ENCODE measurements at places on chromosomes 1 and 21. TPM values are rescaled to one million over a fixed set of nuclear protein-coding genes. Genes with fewer than 3 reads are reported as not detected.

RNU1-1 gene
- 3,916 TPM for total RNA-seq

- no peak overlapping the region for H3K27ac ChIP-seq
- no peaks in the 10 kb centered on the region for H3K4me1 ChIP-seq
- H3K4me3 ChIP-seq = no peak overlapping the region
- peaks cover 8% of the 10 kb centered on the region for H3K27me3 ChIP-seq
Measured at GRCh38 chr1:30418061-30418938, 305.1 kb downstream of the MATN1 start.

DNA sequence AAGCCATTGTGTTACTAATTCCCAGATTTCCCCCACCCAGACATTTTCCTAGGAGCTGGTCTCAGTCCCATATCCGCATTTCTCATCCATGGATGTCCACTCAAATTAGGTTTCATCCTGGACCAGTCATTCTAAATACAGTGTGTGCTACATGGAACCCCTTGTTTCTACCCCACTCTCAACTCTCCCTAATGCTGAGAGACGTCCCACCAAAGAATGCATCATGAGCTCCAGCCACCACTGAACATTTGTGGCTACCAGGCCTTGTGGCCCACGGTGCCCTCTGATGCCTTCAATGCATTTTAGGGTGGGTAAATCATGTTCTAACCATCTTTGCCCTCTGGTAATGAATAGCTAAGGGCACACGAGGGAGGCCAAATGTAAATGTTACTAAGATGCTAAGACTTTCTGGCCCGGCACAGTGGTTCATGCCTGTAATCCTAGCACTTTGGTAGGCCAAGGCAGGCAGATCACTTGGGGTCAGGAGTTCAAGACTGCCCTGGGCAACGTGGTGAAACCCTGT lies 13.3 kb upstream of the RAB42 start:
- H3K27me3 ChIP-seq = no peaks in the 10 kb centered on the region
- H3K4me1 ChIP-seq = peaks cover 39% of the 10 kb centered on the region
- peak overlapping the region; percentile 44 for H3K27ac ChIP-seq

DNA sequence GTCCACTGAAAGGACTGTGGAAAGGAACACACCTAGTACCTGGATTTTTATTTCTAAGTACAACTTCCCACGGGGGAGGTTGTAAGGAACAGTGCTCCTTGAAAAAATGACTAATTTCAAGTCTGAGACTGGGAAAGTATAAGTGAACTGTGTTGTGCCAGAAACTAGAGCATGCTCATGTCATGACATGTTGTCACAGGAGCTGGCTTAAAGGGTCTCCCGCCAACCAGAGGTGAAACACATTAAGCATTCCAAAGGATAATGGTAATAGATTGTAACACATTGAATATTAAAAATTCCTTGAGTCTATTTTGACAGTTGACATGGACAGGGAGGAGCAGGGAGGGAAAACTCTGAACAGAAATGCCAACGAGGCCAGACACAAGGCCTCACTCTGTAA lies 6.3 kb downstream of the ATP2B4 start:
- H3K27me3 ChIP-seq = no peaks in the 10 kb centered on the region
- DNase-seq = no peak
- peaks cover 14% of the 10 kb centered on the region for H3K36me3 ChIP-seq
- H3K4me1 ChIP-seq = peaks cover 42% of the 10 kb centered on the region
- H3K4me3 ChIP-seq = no peak overlapping the region
- no peak overlapping the region for H3K27ac ChIP-seq

GRCh38 chr21:37758982-37759381 lies 157.3 kb downstream of the KCNJ6 start:
- H3K36me3 ChIP-seq = no peaks in the 10 kb centered on the region
- peaks cover 22% of the 10 kb centered on the region for H3K27me3 ChIP-seq
- no peaks in the 10 kb centered on the region for H3K4me1 ChIP-seq
- no peak overlapping the region for H3K27ac ChIP-seq
- H3K4me3 ChIP-seq = no peak overlapping the region

TRIM46 gene
- total RNA-seq = 4.0 TPM

GRCh38 chr1:15885701-15886610 lies 38.4 kb downstream of the SPEN start:
- DNase-seq = peak; percentile 29
- H3K4me1 ChIP-seq = peaks cover 65% of the 10 kb centered on the region
- peak overlapping the region; percentile 72 for H3K27ac ChIP-seq
- peak overlapping the region; percentile 74 for H3K4me3 ChIP-seq

- H3K27ac ChIP-seq = no peak overlapping the region
- DNase-seq = no peak
- no peaks in the 10 kb centered on the region for H3K36me3 ChIP-seq
- H3K4me1 ChIP-seq = peaks cover 5% of the 10 kb centered on the region
Measured at GRCh38 chr1:201475130-201475529, 6.1 kb upstream of the PHLDA3 start.

GRCh38 chr1:21220815-21221214 lies 44.1 kb upstream of the EIF4G3 start:
- peaks cover 6% of the 10 kb centered on the region for H3K4me1 ChIP-seq
- no peak for DNase-seq
- H3K27me3 ChIP-seq = no peaks in the 10 kb centered on the region
- no peak overlapping the region for H3K27ac ChIP-seq

LCE1F gene
- not detected for total RNA-seq

- H3K4me3 ChIP-seq = no peak overlapping the region
- H3K27me3 ChIP-seq = peaks cover 7% of the 10 kb centered on the region
- no peak for DNase-seq
Measured at GRCh38 chr1:24094554-24094953, 17.4 kb downstream of the MYOM3 start.

GRCh38 chr1:239353536-239353935 lies 32.8 kb upstream of the CHRM3 start:
- no peaks in the 10 kb centered on the region for H3K4me1 ChIP-seq
- H3K27me3 ChIP-seq = peaks cover 5% of the 10 kb centered on the region
- DNase-seq = no peak

DNA sequence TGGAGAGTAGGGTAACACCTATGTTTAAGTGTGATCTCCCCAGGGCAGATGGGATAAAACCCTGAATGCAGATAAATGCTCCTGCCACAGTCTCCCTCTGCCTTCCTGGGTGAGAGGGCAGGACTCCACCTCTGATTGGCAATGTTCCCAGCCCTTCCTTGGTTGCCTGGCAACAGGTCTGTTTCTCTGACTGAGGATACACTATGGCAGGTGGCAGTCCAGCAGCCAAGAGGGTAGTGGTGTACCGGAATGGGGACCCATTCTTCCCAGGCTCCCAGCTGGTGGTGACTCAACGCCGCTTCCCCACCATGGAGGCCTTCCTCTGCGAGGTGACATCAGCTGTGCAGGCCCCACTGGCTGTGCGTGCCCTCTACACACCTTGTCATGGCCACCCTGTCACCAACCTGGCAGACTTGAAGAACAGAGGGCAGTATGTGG lies at the start of gene DCDC2B:
Gene DCDC2B, plus strand, starts transcription at position 199 of the 438 bp plus-strand sequence. Its CDS starts 5 bp downstream, at position 204.
- H3K4me3 ChIP-seq = no peak within 1 kb of the TSS
- no peaks in the 10 kb centered on the region for H3K36me3 ChIP-seq
- no peaks in the 10 kb centered on the region for H3K27me3 ChIP-seq
- no peak for DNase-seq
- peaks cover 11% of the 10 kb centered on the region for H3K4me1 ChIP-seq

DNA sequence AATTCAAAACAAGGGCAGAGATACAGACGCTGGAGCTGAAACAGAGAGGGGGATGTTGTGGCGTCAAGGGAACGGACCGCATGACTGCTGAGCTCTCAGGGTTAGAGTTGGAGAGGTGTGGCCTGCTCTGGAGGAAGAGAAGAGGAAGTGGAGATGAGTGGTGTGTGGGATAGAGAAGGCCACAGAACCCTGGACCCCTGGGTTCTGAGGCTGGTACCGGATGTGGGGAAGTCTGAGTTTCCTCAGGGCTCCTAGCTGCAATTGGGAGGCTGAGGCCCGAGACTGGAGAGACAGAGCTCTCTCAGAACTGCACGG lies 1.8 kb downstream of the BCAN start:
- no peak overlapping the region for H3K4me3 ChIP-seq
- peaks cover 32% of the 10 kb centered on the region for H3K4me1 ChIP-seq
- DNase-seq = no peak
- H3K27me3 ChIP-seq = peaks cover 82% of the 10 kb centered on the region

GRCh38 chr1:228812961-228813360 lies 77.7 kb downstream of the RHOU start:
- H3K4me1 ChIP-seq = peaks cover 12% of the 10 kb centered on the region
- H3K27me3 ChIP-seq = no peaks in the 10 kb centered on the region
- H3K4me3 ChIP-seq = no peak overlapping the region

GRCh38 chr1:183841550-183841949 lies 36.6 kb downstream of the RGL1 start:
- peaks cover 8% of the 10 kb centered on the region for H3K4me1 ChIP-seq
- H3K27ac ChIP-seq = no peak overlapping the region
- no peak for DNase-seq
- no peaks in the 10 kb centered on the region for H3K36me3 ChIP-seq
- H3K4me3 ChIP-seq = no peak overlapping the region

DNA sequence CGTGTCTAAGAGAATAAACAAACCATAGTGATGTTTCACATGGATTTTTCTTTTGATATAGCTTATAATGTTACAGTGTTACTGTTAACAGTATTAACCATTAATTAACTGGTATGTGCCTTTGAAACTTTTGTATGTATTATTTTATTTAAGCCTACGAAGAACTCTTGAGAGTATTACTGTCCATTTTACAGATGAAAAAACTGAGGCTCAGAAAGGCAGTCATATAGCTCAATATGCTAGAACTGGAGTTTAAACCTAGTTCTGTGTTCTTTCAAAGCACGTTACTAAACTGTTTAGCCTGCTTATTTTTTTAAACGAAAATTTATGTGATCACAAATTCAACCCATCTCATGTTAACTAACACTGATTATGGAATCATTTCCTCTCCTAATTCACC lies 83.5 kb downstream of the POU2F1 start:
- H3K4me1 ChIP-seq = peaks cover 9% of the 10 kb centered on the region
- H3K27me3 ChIP-seq = no peaks in the 10 kb centered on the region
- no peak overlapping the region for H3K4me3 ChIP-seq
- H3K27ac ChIP-seq = no peak overlapping the region

KCNC4 gene
- total RNA-seq = 12.7 TPM

DNA sequence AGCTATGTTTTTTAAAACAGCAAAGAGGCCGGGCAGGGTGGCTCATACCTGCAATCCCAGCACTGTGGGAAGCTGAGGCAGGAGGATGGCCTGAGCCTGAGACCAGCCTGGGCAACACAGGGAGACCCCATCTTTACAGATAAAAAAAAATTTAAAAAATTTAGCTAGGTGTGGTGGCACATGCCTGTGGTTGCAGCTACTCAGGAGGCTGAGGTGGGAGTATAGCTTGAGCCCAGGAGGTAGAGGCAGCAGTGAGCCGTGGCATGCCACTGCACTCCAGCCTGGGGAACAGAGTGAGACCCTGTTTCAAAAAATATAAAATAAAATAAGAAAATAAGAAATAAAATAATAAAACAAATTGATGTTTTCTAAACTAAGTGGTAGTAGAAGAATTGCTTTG lies 8.4 kb downstream of the SLC35A3 start:
- H3K4me3 ChIP-seq = no peak overlapping the region
- no peak for DNase-seq
- H3K4me1 ChIP-seq = peaks cover 23% of the 10 kb centered on the region
- no peaks in the 10 kb centered on the region for H3K27me3 ChIP-seq

TNFRSF8 gene
- not detected for total RNA-seq

DNA sequence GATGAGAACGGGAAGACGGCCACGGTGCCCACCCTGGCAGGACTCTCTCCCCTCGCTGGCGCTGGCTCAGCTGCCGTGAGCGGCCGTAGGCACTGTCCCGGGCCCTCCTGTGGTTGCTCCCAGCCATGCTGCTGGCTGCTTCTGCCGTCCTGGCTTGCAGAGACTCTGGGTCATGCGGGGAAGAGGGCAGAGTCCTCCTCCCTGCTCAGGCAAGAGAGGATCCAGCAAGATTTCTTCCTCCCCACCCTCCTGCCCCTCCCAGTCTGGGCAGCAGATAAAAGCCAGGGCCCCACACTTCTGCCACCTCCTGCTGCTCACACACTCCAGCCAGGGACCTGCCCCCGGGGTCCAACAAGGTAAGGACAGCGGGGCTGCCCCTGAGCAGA lies 60.1 kb downstream of the AGPAT3 start:
- H3K27ac ChIP-seq = peak overlapping the region; percentile 56
- H3K36me3 ChIP-seq = no peaks in the 10 kb centered on the region
- no peak overlapping the region for H3K4me3 ChIP-seq
- no peaks in the 10 kb centered on the region for H3K27me3 ChIP-seq
- DNase-seq = no peak

GRCh38 chr21:31524140-31524539 lies 135.4 kb upstream of the SOD1 start:
- H3K36me3 ChIP-seq = no peaks in the 10 kb centered on the region
- no peak overlapping the region for H3K27ac ChIP-seq
- H3K4me3 ChIP-seq = no peak overlapping the region
- H3K27me3 ChIP-seq = no peaks in the 10 kb centered on the region
- no peaks in the 10 kb centered on the region for H3K4me1 ChIP-seq
- no peak for DNase-seq

GJA9 gene
- not detected for total RNA-seq

DNA sequence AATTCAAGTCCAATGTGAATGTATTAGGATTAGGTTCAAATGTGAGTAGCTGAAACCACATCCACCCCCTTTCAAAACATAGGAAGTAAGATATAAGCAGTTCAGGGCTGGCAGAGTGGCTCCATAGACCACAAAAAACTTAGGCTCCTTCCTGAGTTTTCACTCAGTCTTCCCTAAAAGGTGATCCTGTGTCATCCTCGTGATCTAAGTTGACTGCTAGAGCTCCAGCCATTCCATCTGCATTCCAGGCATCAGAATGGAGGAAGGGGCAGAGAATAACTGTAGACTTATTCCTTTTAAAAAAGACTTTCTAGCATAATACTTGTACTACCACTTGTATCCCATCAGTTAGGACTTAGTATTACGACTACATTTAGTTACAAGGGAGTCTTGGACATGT lies 204.1 kb downstream of the PBX1 start:
- H3K27ac ChIP-seq = no peak overlapping the region
- peaks cover 6% of the 10 kb centered on the region for H3K27me3 ChIP-seq
- no peaks in the 10 kb centered on the region for H3K4me1 ChIP-seq
- no peak for DNase-seq
- H3K36me3 ChIP-seq = no peaks in the 10 kb centered on the region

DNA sequence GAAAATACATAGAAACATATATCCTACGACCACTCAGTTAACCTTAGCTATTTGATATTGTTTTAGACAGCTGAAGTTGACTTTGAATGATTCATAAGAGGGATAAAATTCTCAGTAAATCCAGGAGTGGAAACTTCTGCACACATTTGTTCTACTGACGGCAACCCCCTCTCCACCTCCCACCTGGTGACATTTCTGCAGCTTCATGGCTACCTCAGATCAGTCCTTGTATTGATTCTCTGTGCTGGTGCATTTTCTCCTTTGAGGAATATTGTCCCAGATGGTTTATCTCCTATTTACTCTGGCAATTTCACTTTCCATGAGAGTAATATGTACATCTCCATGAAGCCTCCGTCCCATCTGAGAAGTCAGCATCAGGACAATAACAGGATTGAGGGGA lies 57.7 kb upstream of the COA6 start:
- no peaks in the 10 kb centered on the region for H3K27me3 ChIP-seq
- DNase-seq = no peak
- H3K4me1 ChIP-seq = peaks cover 57% of the 10 kb centered on the region
- H3K36me3 ChIP-seq = no peaks in the 10 kb centered on the region
- no peak overlapping the region for H3K4me3 ChIP-seq
- H3K27ac ChIP-seq = peak overlapping the region; percentile 95

- no peaks in the 10 kb centered on the region for H3K27me3 ChIP-seq
- H3K4me1 ChIP-seq = peaks cover 48% of the 10 kb centered on the region
- peaks cover 10% of the 10 kb centered on the region for H3K36me3 ChIP-seq
- DNase-seq = no peak
- no peak overlapping the region for H3K4me3 ChIP-seq
Measured at GRCh38 chr1:243246916-243247315, 8.2 kb downstream of the CEP170 start.

All from naive thymus-derived CD8-positive, alpha-beta T cell (primary cell).